Breast epithelium (tissue), 4 donors: ENCODE measurements at places on chromosomes 2 and 18. TPM values are rescaled to one million over a fixed set of nuclear protein-coding genes. Genes with fewer than 3 reads are reported as not detected.

Gene PAPOLG
- 14.9 TPM for total RNA-seq

DNA sequence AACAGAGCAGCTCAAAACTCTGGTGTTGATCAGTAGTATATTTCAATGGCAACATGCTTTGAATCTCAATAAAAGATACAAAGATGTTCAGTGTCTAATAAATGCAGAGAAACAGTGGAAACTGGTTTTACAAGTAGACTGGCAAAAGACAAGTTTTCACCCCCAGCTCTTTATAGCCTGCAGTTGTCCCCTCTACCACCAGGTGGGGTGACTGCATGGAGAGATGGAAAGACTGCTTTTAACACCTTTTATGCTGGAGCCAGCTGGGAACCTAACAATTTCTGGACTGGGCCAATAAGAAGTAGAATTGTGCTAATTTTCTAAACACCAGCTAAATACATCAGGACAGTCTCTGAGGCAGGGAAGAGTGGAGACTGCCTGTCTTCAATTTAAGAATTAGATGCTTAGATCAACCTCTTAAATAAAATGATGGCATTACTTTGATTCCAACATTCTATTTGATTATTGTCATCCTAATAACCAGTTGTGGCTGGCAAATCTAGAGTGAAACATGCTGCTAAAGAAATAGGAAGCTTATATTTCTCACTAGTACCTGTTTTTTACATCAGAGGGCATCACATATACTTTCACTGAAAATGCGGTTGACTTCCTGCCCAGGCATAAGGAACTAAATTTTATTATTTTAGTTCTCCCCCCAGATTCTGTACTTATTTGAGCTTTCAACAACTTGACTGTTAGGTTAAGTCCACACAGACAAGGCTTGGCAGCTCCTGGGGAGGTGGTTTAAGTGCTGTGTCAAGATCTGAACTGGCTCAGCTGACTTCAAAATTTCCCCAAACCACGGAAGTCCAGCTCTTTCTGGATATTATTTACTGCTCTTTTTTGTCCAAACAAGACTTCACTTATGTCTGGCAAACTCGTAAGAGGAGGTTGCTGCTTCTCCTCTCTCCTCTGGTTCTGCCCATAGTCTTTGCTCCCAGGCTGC is 140.5 kb downstream of the TPGS2 start:
- DNase-seq: no peak
- H3K4me3 ChIP-seq: no peak overlapping the region
- H3K27me3 ChIP-seq: no peaks in the 10 kb centered on the region
- no peak overlapping the region for H3K27ac ChIP-seq
- H3K4me1 ChIP-seq: no peaks in the 10 kb centered on the region
- no peaks in the 10 kb centered on the region for H3K36me3 ChIP-seq

- no peak overlapping the region for H3K27ac ChIP-seq
- no peak overlapping the region for H3K4me3 ChIP-seq
- peaks cover 5% of the 10 kb centered on the region for H3K36me3 ChIP-seq
- no peaks in the 10 kb centered on the region for H3K27me3 ChIP-seq
- DNase-seq: no peak
- H3K4me1 ChIP-seq: no peaks in the 10 kb centered on the region
Observed at GRCh38 chr2:32472605-32473004, 115.8 kb downstream of the BIRC6 start.

GRCh38 chr18:49621301-49621700 is 59.4 kb downstream of the LIPG start:
- H3K27me3 ChIP-seq: no peaks in the 10 kb centered on the region
- H3K4me1 ChIP-seq: no peaks in the 10 kb centered on the region
- DNase-seq: no peak
- H3K36me3 ChIP-seq: no peaks in the 10 kb centered on the region

GRCh38 chr2:187532333-187533120 is 21.7 kb downstream of the TFPI start:
- no peaks in the 10 kb centered on the region for H3K27me3 ChIP-seq
- H3K27ac ChIP-seq: no peak overlapping the region
- DNase-seq: no peak
- no peaks in the 10 kb centered on the region for H3K4me1 ChIP-seq
- H3K4me3 ChIP-seq: no peak overlapping the region

- H3K4me1 ChIP-seq: no peaks in the 10 kb centered on the region
- no peak overlapping the region for H3K4me3 ChIP-seq
- H3K36me3 ChIP-seq: peaks cover 6% of the 10 kb centered on the region
- H3K27me3 ChIP-seq: no peaks in the 10 kb centered on the region
- no peak overlapping the region for H3K27ac ChIP-seq
- no peak for DNase-seq
Observed at GRCh38 chr2:8796878-8797550, 40.4 kb downstream of the KIDINS220 start.
